ENCODE measurements at places on chromosomes 7 and 10. TPM values are rescaled to one million over a fixed set of nuclear protein-coding genes. Genes with fewer than 3 reads are reported as not detected.

The CUX1 gene
- total RNA-seq, result 157 TPM

The KIF11 gene
- total RNA-seq, result 3.0 TPM

The FAM131B gene
- total RNA-seq, result 1.6 TPM

The GBX1 gene
- not detected for total RNA-seq

GRCh38 chr10:121183236-121183635 lies 332.1 kb downstream of the WDR11 start:
- DNase-seq, result no peak

- DNase-seq, result no peak
Observed at GRCh38 chr7:47400741-47401206, 181.1 kb downstream of the TNS3 start.

DNA sequence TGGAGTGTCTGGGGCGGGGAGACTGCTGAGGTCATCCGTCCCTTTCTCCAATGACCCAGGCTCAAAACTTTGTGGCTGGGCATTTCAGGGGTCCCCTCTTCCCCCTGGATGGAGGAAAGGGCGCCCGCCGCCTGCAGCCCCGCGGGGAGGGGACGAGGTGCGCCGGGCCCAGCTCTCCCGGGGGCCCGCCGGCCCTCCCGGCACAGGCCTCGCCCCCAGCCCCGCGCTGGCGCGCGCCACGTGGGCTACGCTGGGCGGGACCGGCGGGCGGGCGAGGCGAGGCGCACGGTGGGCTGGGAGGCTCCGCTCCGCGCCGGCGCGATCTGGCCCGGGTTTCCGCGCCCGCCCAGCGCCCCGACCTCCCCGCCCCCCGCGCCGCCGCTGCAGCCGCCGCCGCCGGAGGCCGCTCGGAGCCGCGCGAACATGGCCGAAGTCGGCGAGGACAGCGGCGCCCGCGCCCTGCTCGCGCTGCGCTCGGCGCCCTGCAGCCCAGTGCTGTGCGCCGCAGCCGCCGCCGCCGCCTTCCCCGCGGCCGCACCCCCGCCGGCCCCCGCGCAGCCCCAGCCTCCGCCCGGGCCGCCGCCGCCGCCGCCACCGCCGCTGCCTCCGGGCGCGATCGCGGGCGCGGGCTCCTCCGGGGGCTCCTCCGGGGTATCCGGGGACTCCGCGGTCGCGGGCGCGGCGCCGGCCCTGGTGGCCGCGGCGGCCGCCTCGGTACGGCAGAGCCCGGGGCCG lies at the start of gene FOXK1:
Gene FOXK1 (plus strand): TSS at position 410 of the 735 bp plus-strand sequence. CDS start 14 bp downstream, at position 424.
- DNase-seq, result peak; percentile 79

GRCh38 chr7:28733035-28733434 lies 225.1 kb downstream of the TRIL start:
- DNase-seq, result no peak

DNA sequence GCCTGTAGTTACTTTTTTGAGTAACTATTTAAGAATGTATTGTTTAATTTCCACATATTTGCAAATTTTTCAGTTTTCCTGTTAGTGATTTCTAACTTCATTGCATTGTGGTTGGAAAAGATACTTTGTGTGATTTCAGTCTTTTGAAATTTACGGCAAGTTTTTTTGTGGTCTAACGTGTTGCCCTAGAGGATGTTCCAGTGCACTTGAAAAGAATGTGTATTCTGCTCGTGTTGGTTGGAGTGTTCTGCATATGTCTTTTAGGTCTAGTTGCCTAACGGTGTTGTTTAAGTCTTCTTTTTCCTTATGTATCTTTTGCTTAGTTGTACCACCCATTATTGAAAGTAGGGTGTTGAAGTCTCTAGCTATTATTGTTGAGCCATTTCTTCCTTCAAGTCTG lies 59.7 kb downstream of the LCOR start:
- no peak for DNase-seq

- DNase-seq, result no peak
Observed at GRCh38 chr10:121709675-121710073, 111.4 kb upstream of the FGFR2 start.

- DNase-seq, result no peak
Observed at GRCh38 chr10:11863353-11864109, 40.4 kb downstream of the PROSER2 start.

- no peak for DNase-seq
Observed at GRCh38 chr10:121080281-121080891, 229.2 kb downstream of the WDR11 start.

The CAMK2B gene
- total RNA-seq, result 0.17 TPM

- no peak for DNase-seq
Observed at GRCh38 chr7:43876976-43877745, 7.8 kb upstream of the MRPS24 start.

The FGFBP3 gene
- 0.76 TPM for total RNA-seq
